Transverse colon (tissue), 4 donors: ENCODE measurements at places on chromosomes 16 and 17. TPM values are rescaled to one million over a fixed set of nuclear protein-coding genes. Genes with fewer than 3 reads are reported as not detected.

GRCh38 chr17:16212793-16213192, 2.5 kb downstream of the NCOR1 start:
- H3K4me3 ChIP-seq: no peak overlapping the region
- H3K36me3 ChIP-seq: no peaks in the 10 kb centered on the region
- DNase-seq: no peak

- peaks cover 11% of the 10 kb centered on the region for H3K4me1 ChIP-seq
- DNase-seq: no peak
- H3K27me3 ChIP-seq: peaks cover 17% of the 10 kb centered on the region
- no peaks in the 10 kb centered on the region for H3K36me3 ChIP-seq
- H3K27ac ChIP-seq: no peak overlapping the region
Measured at GRCh38 chr17:82348866-82349265, 10.2 kb upstream of the TEX19 start.

NKD1 gene
- 1.9 TPM for total RNA-seq

QRICH2 gene
- total RNA-seq: 2.6 TPM

- no peak overlapping the region for H3K27ac ChIP-seq
- H3K36me3 ChIP-seq: no peaks in the 10 kb centered on the region
Measured at GRCh38 chr17:33390479-33391176, 97.5 kb upstream of the ASIC2 start.

TTLL6 gene
- total RNA-seq: 7.8 TPM

- H3K27ac ChIP-seq: peak overlapping the region; percentile 93
- H3K4me1 ChIP-seq: peaks cover 6% of the 10 kb centered on the region
- H3K36me3 ChIP-seq: no peaks in the 10 kb centered on the region
Measured at GRCh38 chr17:19003543-19004420, 782 bp downstream of the FAM83G start.

DNA sequence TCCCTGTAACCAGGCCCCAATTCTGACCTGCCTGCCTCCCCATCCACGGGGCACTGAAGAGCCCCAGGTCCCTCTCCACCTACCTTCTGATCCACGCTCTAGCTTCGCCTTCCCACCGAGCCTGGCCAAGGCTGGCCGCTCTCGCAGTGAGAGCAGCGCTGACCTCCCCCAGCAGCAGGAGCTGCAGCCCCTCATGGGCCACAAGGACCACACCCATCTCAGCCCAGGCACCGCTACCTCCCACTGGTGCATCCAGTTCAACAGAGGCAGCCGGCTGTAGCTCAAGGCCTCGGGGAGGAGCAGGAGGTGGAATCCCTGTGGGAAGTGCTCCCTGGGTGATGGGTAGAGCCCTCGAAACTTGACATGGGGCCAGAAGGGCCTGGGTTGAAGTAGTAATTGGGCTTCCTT, 8.4 kb upstream of the PLEKHG4 start:
- no peak overlapping the region for H3K27ac ChIP-seq
- H3K36me3 ChIP-seq: no peaks in the 10 kb centered on the region
- H3K4me1 ChIP-seq: no peaks in the 10 kb centered on the region
- DNase-seq: no peak
- H3K4me3 ChIP-seq: no peak overlapping the region

DNA sequence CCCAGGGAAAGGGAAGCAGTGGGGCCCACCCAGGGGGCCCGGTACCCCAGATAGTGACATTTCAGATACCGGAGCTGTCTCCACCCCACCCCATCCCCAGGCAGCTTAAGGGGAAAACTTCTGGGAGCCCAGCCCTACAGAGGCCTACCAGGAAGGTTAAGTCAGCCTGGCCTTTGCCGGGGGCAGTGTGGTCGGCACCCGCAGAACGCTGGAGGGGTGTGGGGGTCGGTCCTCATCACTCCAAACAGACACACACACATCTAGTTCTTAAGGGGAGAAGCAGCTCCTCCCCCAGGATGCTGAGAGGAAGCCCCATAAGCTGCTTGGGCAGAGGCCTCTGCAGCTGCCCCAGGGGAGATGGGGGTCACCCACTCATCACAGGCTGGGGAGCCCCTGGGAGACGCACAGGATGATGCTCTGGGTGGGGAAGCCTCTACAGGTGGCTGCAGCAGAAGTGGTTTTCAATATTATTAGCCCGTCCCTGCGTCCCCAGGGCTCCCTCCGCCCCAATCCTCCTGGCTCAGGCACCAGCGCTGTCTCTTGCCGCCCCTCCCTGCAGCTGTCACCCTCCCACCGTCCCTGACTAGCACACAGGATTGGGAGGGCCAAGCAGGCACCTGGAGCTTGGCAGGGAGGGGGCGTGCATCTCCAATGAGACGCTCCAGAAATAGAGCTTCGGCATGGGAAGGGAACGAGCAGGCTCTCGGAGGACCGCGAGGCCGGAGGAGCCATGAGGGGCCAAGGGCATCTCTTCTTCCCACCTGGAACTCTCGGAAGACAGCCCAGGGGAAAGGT, 1.4 kb upstream of the ABR start:
- H3K27me3 ChIP-seq: no peaks in the 10 kb centered on the region
- no peak for DNase-seq
- peaks cover 14% of the 10 kb centered on the region for H3K4me1 ChIP-seq
- H3K27ac ChIP-seq: peak overlapping the region; percentile 52
- H3K4me3 ChIP-seq: no peak overlapping the region

GRCh38 chr16:29821643-29822115, 1.4 kb downstream of the MVP start:
- H3K27me3 ChIP-seq: no peaks in the 10 kb centered on the region
- H3K27ac ChIP-seq: peak overlapping the region; percentile 93
- H3K4me3 ChIP-seq: peak overlapping the region; percentile 76
- peaks cover 91% of the 10 kb centered on the region for H3K4me1 ChIP-seq
- DNase-seq: peak; percentile 73

GRCh38 chr17:45312477-45313420, 4.1 kb downstream of the MAP3K14 start:
- DNase-seq: no peak
- H3K27me3 ChIP-seq: no peaks in the 10 kb centered on the region
- H3K36me3 ChIP-seq: no peaks in the 10 kb centered on the region
- H3K27ac ChIP-seq: peak overlapping the region; percentile 99
- H3K4me3 ChIP-seq: no peak overlapping the region

- H3K27me3 ChIP-seq: no peaks in the 10 kb centered on the region
- H3K4me3 ChIP-seq: no peak overlapping the region
- H3K36me3 ChIP-seq: no peaks in the 10 kb centered on the region
- peak; percentile 81 for DNase-seq
- peaks cover 10% of the 10 kb centered on the region for H3K4me1 ChIP-seq
Measured at GRCh38 chr16:11198828-11199227, 57.2 kb downstream of the SOCS1 start.

- H3K4me3 ChIP-seq: no peak overlapping the region
- no peaks in the 10 kb centered on the region for H3K27me3 ChIP-seq
- DNase-seq: no peak
- peaks cover 50% of the 10 kb centered on the region for H3K36me3 ChIP-seq
Measured at GRCh38 chr17:4886830-4887229, 12.5 kb upstream of the C17orf107 start.

DNA sequence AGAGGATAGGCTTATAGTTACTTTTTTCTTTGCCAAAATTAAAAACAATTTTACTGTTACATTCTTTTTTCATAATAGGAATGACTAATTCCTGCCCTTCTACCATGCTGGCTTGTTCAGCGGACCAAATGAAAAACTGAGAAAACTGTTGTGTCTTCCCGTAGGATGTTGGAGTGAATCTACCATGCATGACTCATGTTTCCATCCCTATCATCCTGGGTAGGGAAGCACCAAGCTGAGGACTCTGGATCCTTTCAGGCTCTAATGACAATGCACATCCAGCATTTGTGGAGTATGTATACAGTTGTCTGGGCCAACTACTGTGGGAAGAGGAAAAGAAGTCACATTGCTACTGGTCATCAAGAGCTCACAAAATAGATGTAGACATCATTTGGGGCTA, 41.1 kb upstream of the DHX8 start:
- H3K27ac ChIP-seq: no peak overlapping the region
- H3K27me3 ChIP-seq: no peaks in the 10 kb centered on the region
- DNase-seq: no peak
- H3K4me3 ChIP-seq: no peak overlapping the region
- no peaks in the 10 kb centered on the region for H3K4me1 ChIP-seq
- H3K36me3 ChIP-seq: no peaks in the 10 kb centered on the region

GRCh38 chr17:66511135-66511534, 208.7 kb downstream of the PRKCA start:
- DNase-seq: no peak
- H3K4me3 ChIP-seq: no peak overlapping the region
- H3K36me3 ChIP-seq: no peaks in the 10 kb centered on the region
- no peak overlapping the region for H3K27ac ChIP-seq
- H3K4me1 ChIP-seq: peaks cover 14% of the 10 kb centered on the region
- H3K27me3 ChIP-seq: no peaks in the 10 kb centered on the region

- H3K36me3 ChIP-seq: peaks cover 23% of the 10 kb centered on the region
- H3K27ac ChIP-seq: no peak overlapping the region
- peak; percentile 40 for DNase-seq
- H3K4me3 ChIP-seq: no peak overlapping the region
- no peaks in the 10 kb centered on the region for H3K27me3 ChIP-seq
Measured at GRCh38 chr16:71670537-71670936, 44.6 kb downstream of the MARVELD3 start.

FAM171A2 gene
- 0.14 TPM for total RNA-seq

- H3K27ac ChIP-seq: no peak overlapping the region
- no peaks in the 10 kb centered on the region for H3K4me1 ChIP-seq
- no peak for DNase-seq
Measured at GRCh38 chr17:66021757-66022156, 170.2 kb downstream of the CEP112 start.

PRR15L gene
- 187 TPM for total RNA-seq

TBX21 gene
- total RNA-seq: 18.3 TPM

DNA sequence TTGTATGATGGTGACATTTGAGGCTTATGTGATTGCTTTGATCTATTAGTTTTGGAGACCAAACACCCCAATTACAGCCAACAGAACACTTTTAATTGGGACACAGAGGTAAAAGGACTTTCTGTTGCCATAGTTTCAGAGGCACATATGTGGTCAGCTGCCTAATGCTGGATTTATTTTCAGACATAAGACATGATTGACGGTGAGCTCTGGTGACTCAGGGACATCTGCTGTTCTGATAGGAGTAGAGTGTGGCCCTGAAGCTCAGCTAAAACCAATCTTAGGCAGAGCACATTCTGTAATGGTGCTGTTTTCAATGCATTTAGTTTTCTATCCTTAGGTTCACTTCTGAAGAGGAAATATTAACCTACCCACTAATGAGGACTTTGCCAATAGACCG, 247.1 kb downstream of the UTP18 start:
- no peak overlapping the region for H3K27ac ChIP-seq
- no peaks in the 10 kb centered on the region for H3K27me3 ChIP-seq
- no peak for DNase-seq
- no peaks in the 10 kb centered on the region for H3K36me3 ChIP-seq
- H3K4me1 ChIP-seq: no peaks in the 10 kb centered on the region

NGFR gene
- total RNA-seq: 19.8 TPM
